ENCODE measurements at places on chromosomes 6 and 20.

- H3K27ac ChIP-seq = no peak overlapping the region
- no peaks in the 10 kb centered on the region for H3K36me3 ChIP-seq
- no peak for DNase-seq
- H3K4me1 ChIP-seq = no peaks in the 10 kb centered on the region
- no peaks in the 10 kb centered on the region for H3K27me3 ChIP-seq
- H3K4me3 ChIP-seq = no peak overlapping the region
Observed at GRCh38 chr20:50868509-50869495, 62.4 kb downstream of the ADNP start.

GRCh38 chr6:10746915-10747250 is 722 bp upstream of the TMEM14B start:
- H3K4me3 ChIP-seq = peak overlapping the region; percentile 81
- no peaks in the 10 kb centered on the region for H3K27me3 ChIP-seq
- peaks cover 36% of the 10 kb centered on the region for H3K4me1 ChIP-seq
- peak overlapping the region; percentile 84 for H3K27ac ChIP-seq

GRCh38 chr6:5141046-5141445 is 55.9 kb downstream of the PPP1R3G start:
- no peaks in the 10 kb centered on the region for H3K27me3 ChIP-seq
- H3K4me3 ChIP-seq = no peak overlapping the region
- H3K36me3 ChIP-seq = no peaks in the 10 kb centered on the region
- H3K27ac ChIP-seq = no peak overlapping the region

DNA sequence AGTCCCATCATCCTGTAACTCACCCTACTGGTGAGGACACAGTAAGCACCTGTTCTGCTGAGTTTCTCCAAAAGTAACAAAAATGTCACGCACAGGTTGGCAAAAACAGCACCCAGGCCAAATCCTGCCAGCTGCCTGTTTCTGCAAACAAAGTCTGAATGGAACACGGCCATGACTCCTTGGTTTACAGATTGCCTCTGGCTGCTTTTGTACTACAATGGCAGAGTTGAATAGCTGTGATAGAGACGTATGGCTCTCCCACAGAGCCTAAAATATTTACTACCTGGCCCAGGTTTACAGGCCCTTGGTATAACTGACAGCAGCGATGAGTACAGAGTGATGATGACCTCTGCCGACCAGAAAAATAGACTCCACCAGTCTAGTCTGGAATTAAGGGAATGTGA is 52.6 kb downstream of the CNKSR3 start:
- no peaks in the 10 kb centered on the region for H3K36me3 ChIP-seq
- H3K4me3 ChIP-seq = no peak overlapping the region
- H3K27ac ChIP-seq = peak overlapping the region; percentile 9
- H3K27me3 ChIP-seq = no peaks in the 10 kb centered on the region
- DNase-seq = no peak

- no peak overlapping the region for H3K27ac ChIP-seq
- no peaks in the 10 kb centered on the region for H3K27me3 ChIP-seq
- DNase-seq = no peak
Observed at GRCh38 chr6:3359101-3359752, 97.6 kb downstream of the SLC22A23 start.

GRCh38 chr6:122751326-122751725 is 28.2 kb upstream of the FABP7 start:
- no peaks in the 10 kb centered on the region for H3K27me3 ChIP-seq
- H3K4me1 ChIP-seq = no peaks in the 10 kb centered on the region
- DNase-seq = no peak
- H3K36me3 ChIP-seq = no peaks in the 10 kb centered on the region
- no peak overlapping the region for H3K4me3 ChIP-seq

DNA sequence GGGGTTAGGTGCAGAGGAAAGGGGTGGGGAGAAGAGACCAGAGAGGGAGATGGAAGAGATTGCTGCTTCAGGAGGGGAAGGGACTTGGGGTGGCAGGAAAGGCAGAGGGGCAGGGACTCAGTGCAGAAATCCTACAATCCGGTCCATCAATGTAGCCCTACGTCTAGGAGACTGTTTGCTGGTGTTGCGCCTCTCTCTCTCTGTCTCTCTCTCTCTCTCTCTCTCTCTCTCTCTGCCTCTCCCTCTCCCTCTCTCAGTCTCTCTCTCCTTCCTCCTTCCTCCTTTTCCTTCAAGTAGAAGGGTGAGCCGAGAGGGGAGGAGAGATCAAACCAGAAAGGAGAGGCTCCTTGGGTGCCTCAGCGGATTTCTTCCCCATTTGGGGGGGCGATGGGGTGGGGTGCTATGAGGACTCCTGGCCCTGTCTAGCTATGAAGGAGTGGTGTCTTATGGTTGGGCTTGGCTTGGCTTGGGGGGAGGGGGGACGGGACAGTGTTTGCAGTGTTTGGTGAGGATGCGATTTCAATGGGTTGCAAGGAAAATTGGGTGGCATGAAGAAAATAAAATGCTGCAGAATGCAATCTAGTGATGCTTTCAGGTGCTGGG is 181.2 kb downstream of the TBXT start:
- no peaks in the 10 kb centered on the region for H3K27me3 ChIP-seq
- H3K4me1 ChIP-seq = peaks cover 29% of the 10 kb centered on the region
- no peak for DNase-seq
- no peak overlapping the region for H3K27ac ChIP-seq
- no peaks in the 10 kb centered on the region for H3K36me3 ChIP-seq
- H3K4me3 ChIP-seq = peak overlapping the region; percentile 42

- H3K4me3 ChIP-seq = no peak overlapping the region
- DNase-seq = no peak
- H3K4me1 ChIP-seq = no peaks in the 10 kb centered on the region
- no peaks in the 10 kb centered on the region for H3K36me3 ChIP-seq
Observed at GRCh38 chr6:109182578-109182977, 87.3 kb downstream of the CEP57L1 start.

DNA sequence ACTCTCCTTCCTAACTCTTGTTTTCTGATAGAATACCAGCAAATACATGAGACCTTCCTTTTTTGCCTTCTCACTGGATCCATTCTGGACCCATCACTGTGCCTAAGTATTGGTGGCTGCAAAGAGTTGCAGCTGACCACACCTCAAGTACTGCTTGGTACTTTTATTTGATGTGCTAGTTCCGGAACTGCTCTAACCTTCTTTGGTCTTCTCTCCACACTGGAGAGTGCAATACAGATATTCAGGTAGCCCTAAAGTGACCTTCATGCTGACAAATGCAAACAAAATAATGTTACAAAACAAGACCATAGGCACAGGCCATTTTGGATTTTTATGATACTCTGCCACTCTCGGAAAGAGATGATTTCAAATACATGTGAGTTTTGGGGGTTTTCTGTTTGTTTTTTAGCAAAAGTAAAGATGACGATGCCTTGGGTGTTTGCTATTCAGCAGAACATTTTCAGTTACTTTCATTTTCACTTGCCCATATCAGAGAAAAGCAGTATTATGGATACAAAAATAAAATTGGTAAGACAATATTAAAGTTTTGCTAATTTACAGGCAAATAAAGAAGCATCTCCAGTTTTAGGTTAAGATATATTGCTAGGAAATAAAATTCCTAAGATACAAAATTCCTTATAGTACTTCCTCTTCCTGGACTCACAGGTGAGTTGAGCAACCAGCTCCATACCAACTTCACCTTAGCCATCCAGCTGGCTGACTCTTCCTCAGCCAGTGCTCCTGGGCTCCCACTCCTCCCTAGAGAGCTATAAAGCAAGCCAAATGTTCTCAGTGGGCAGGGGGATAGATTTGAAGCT is 42.0 kb downstream of the PTPRK start:
- no peaks in the 10 kb centered on the region for H3K4me1 ChIP-seq
- DNase-seq = no peak
- H3K27me3 ChIP-seq = no peaks in the 10 kb centered on the region
- no peak overlapping the region for H3K27ac ChIP-seq

GRCh38 chr6:30748851-30749540 is 4.6 kb upstream of the IER3 start:
- H3K4me3 ChIP-seq = no peak overlapping the region
- no peaks in the 10 kb centered on the region for H3K27me3 ChIP-seq
- DNase-seq = no peak
- no peaks in the 10 kb centered on the region for H3K4me1 ChIP-seq
- no peak overlapping the region for H3K27ac ChIP-seq

GRCh38 chr6:144189351-144189750 is 39.0 kb downstream of the STX11 start:
- H3K27me3 ChIP-seq = no peaks in the 10 kb centered on the region
- DNase-seq = no peak
- H3K36me3 ChIP-seq = peaks cover 13% of the 10 kb centered on the region
- no peak overlapping the region for H3K4me3 ChIP-seq
- no peak overlapping the region for H3K27ac ChIP-seq
- H3K4me1 ChIP-seq = no peaks in the 10 kb centered on the region

DNA sequence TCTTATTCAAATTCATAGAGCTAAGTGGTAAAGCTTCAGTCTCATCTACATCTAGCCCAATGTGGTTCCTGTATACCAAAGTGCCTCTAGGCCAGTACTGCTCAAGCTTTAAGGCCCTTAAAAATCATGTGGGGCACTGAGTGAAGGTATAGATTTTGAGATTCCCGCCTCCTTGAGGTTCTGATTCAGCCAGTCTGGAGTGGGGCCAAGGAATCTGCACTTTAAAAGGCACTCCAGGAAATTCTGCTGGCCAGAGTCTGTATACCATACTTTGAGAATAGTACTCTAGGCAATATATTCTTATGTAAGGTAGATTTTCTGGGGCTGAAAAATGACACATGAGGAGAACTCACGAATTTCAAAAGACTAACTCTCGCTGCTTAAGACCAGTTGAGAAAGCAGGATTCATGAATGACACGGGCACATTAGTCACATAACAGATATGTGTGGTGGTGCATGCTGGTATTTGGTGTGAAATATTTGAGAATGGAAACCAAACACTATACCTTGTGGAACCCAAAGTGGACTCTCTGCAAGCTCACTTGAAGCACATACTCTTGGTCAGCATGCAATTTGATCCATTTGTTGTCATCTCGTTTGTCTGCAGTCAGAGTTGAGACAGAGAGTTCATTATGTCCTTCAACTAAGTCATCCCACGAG is 47.6 kb upstream of the SIM1 start:
- H3K36me3 ChIP-seq = peaks cover 34% of the 10 kb centered on the region
- H3K4me1 ChIP-seq = no peaks in the 10 kb centered on the region
- H3K4me3 ChIP-seq = no peak overlapping the region
- no peak for DNase-seq

GRCh38 chr6:105791583-105792318 is 294.4 kb upstream of the PRDM1 start:
- no peak for DNase-seq
- H3K27ac ChIP-seq = no peak overlapping the region
- H3K4me3 ChIP-seq = no peak overlapping the region
- H3K4me1 ChIP-seq = peaks cover 5% of the 10 kb centered on the region
- no peaks in the 10 kb centered on the region for H3K36me3 ChIP-seq

- H3K27me3 ChIP-seq = no peaks in the 10 kb centered on the region
- no peak overlapping the region for H3K27ac ChIP-seq
Observed at GRCh38 chr6:118843685-118844390, 50.1 kb upstream of the ASF1A start.

GRCh38 chr6:27642744-27643456 is 170.0 kb upstream of the ZNF184 start:
- no peak for DNase-seq
- no peaks in the 10 kb centered on the region for H3K36me3 ChIP-seq
- H3K27me3 ChIP-seq = no peaks in the 10 kb centered on the region
- no peak overlapping the region for H3K4me3 ChIP-seq
- no peak overlapping the region for H3K27ac ChIP-seq
- H3K4me1 ChIP-seq = no peaks in the 10 kb centered on the region

DNA sequence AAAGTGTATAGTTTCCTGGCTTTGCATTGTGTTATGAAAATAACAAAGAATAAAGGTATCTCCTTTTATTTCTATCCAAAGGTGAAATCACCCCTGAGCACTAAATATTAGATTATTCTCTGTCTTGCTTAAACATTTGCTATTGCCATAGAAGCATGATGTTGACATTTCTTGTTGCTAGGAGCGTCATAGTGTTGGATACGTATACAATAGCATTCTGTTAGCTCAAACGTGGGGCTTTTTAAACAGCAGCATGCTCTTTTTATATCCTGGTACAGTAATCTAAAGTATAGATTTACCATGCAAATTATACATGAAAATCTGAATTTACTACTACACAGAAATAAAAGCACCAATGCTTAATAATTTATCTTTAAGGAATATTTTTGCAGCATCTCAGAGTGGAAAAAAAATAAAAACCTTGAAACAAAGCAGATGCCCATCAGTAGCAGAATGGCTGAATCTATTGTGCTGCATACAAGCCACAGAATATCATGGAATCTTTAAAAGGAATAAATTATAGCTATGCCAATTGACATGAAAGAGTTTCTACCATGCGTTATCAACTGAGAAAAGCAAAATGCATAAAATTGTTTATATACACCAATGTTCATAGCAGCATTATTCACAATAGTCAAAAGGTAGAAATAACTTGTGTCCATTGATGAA is 9.6 kb upstream of the HSF2 start:
- no peaks in the 10 kb centered on the region for H3K27me3 ChIP-seq
- no peak overlapping the region for H3K4me3 ChIP-seq
- no peaks in the 10 kb centered on the region for H3K36me3 ChIP-seq
- H3K27ac ChIP-seq = no peak overlapping the region
- no peaks in the 10 kb centered on the region for H3K4me1 ChIP-seq

DNA sequence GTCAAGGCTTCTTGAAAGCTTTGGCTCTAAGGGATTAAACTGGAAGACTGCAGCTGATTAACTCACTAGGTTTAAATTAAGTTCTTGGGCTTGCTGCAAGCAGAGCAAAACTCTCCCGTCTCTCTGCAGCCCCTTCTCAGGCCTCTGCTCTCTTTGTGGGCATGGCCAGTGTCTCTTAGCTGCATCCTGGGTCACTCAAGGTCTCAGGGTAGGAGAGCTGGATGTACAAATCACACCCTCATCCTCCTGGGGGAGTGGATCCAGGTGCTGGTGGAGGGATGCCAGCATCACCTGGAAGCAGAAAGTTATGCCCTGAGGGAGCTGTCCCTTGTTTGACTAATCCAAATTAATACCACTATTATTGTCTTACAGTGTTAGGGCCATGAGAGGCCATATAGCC is 35.8 kb downstream of the GCM1 start:
- no peaks in the 10 kb centered on the region for H3K36me3 ChIP-seq
- H3K27me3 ChIP-seq = no peaks in the 10 kb centered on the region

GRCh38 chr20:58627212-58628072 is 23.6 kb upstream of the STX16 start:
- H3K4me1 ChIP-seq = no peaks in the 10 kb centered on the region
- H3K27ac ChIP-seq = no peak overlapping the region
- no peaks in the 10 kb centered on the region for H3K36me3 ChIP-seq

DNA sequence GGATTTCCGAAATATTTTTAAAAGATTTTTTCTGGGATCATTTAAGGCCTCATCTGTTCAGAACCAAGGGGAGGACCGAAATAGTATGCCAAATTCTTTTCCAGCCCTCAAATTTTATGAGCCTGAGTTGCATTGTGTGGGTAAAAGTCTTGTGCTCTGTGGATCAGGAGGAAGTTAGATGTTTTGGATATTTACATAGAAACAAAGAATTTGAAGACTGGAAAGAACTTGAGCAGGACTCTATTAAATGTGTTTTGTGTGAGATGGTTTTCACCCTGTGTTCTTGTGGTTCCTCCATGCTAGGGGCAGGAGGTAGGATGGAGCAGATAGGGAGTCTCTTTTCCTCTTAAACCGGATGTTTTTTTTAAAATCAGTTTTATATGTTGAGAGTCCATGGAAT is 329.1 kb downstream of the LAMA2 start:
- no peaks in the 10 kb centered on the region for H3K36me3 ChIP-seq
- DNase-seq = no peak
- no peak overlapping the region for H3K4me3 ChIP-seq
